LHCN-M2 (cell line): ENCODE measurements at places on chromosomes 4 and X. TPM values are rescaled to one million over a fixed set of nuclear protein-coding genes. Genes with fewer than 3 reads are reported as not detected.

The TEC gene
- 6.8 and 7.3 TPM in 2 replicates for total RNA-seq

DNA sequence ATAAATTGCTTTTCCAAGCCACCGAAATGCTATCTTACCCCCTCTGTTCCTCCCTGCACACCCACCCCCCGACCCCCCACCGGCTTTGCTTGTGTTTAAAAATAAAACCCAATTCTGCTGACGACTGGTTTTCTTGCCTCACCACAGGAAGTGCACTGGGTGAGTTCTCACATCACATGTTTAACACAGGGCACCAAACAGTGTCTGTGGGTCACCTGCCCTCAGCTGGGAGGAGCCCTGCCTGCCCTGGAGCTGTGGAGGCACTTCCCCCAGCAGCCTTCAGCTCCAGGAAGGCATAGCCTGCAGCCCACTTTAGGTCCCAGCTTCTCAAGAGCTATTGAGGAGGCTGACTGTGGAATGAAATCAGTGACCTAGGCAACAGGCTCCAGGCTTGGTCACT, 8.8 kb downstream of the TMEM255A start:
- DNase-seq: no peak

DNA sequence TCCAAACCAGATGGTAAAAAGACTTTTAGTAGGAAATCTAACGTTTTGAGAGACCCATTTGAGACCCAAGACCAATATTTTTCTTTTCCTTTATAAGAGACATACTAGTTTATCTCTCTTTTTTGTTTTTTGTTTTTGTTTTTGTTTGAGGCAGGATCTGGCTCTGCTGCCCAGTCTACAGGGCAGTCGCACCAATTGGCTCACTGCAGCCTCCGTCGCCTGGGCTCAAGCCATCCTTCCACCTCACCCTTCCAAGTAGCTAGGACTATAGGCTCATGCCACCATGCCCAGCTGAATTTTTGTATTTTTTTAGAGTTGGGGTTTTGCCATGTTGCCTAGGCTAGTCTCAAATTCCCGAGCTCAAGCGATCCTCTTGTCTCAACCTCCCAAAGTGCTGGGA, 77.2 kb upstream of the FHDC1 start:
- DNase-seq: no peak

The ZNF827 gene
- total RNA-seq: 4.2 and 8.3 TPM in 2 replicates

The GNRHR gene
- not detected in 2 replicates for total RNA-seq

- no peak for DNase-seq
These were observed 21.0 kb downstream of the ADH5 start for GRCh38 chr4:99067617-99068016.

The PCDH18 gene
- 13.4 and 16.6 TPM in 2 replicates for total RNA-seq

DNA sequence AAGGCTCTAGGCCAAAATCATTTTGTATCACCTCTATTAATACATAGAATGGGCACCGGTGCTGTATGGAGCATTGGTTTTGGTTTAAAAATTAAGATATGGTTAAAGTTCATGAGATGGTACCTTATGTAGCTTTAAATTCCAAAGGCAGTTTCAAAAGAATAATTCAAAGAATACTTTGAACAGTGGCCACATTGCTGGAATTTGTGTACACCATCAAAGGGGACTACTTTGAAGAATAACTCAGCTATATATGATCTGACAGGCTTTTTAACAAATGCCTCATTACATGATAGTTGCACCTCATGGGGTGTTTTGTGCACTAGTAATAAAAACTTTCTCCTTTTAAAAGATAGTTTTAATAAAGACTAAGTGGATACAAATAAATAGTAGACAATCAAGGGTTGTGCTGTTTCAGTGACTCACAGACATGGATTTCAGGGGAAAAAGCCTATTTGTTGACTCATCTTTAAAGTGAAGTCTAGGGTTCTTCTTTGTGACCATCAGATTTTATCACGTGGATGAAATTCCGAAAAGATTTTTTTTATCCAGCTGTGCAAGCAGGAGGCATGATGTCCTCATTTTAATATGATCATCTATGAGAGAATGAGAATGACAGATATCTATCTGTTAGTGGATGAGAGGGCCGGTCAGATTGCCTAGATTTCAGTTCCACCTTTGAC, 12.8 kb downstream of the MTM1 start:
- peak; percentile 78 for DNase-seq

The GAGE1 gene
- not detected in 2 replicates for total RNA-seq

DNA sequence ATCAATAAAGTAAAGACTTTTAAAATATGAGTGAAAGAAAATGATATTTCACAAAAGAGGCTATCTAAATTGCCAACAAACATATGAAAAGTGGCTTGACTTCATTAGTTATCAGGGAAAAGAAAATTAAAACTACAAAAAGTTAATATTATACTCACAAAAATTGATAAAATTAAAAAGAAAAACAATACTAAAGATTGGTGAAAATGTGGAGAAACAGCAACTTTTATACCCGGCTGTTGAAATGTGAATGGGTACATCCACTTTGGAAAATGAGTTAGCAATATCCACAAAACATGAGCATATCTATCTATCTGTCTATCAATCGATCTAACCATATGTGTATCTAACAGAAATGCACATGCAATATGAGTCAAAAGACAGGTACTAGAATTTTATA, 122.3 kb downstream of the ANAPC10 start:
- DNase-seq: no peak

- no peak for DNase-seq
These were observed 35.2 kb downstream of the SMIM20 start for GRCh38 chr4:25949173-25949748.

GRCh38 chrX:154525606-154526490, 9.8 kb upstream of the FAM3A start:
- no peak for DNase-seq

The FGF2 gene
- total RNA-seq: 14.6 and 15.0 TPM in 2 replicates

- DNase-seq: no peak
These were observed 32.5 kb downstream of the TLL1 start for GRCh38 chr4:165905405-165906027.

The RHOXF2B gene
- total RNA-seq: not detected in 2 replicates

DNA sequence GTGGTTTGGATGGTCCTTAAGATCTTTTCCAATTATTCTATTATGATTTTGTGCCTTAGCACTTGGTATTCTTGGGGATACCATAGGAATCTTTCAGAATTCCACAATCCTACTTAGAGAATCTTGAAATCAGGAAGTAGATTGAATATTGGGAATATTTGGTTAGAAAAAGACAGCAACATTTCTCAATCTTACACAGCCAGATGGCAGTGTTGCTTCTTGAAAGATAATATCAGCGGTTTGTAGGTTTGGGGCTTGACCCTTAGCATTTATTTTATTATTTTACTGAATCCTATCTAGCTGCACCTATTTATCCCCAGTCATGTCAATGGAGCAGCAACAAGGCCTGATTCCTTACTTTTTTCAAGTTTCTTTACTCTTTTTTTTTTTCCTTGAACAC, 28.6 kb downstream of the MAGEB1 start:
- DNase-seq: peak; percentile 17

DNA sequence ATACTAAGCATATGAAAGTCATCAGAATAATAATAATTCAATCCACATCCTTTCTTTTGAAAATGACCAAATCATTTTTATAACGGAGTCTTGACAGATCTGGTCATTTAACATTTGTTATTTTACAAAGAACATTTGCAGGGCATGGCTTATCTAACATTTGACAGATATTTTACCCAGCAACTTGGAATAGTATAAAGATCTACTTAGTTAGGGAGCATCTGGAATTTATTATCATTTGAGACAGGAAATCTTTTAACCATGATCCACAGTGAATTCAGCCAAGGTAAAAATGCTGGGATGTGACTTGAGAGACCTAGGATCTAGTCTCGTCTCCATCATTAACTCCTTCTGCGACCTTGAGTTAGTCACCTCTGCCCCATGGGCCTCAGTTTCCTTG, 22.4 kb downstream of the STARD8 start:
- DNase-seq: no peak

The MAGEA1 gene
- total RNA-seq: not detected in 2 replicates

DNA sequence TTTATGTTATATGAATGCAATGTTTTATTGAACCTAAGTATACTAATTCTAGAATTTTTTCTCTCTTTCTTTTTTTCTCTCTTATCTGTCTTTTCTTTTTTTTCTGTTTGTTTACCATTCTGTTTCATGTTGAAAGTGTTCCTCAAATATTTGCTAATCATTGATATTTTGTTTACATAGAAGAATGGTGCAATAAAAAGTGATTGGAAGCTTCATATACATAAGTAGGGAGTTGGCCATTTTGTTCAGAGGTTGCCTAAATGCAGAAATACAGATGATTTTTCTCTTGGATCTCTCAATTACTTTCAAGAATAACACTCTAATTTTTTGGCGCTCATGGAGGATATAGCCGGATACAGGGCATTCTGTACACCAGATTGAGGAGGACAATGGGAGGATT, 5.7 kb upstream of the SERTM2 start:
- DNase-seq: no peak

- no peak for DNase-seq
These were observed 16.4 kb upstream of the OTUD4 start for GRCh38 chr4:145196747-145197146.

GRCh38 chr4:133565379-133565778, 416.3 kb downstream of the PCDH10 start:
- DNase-seq: peak; percentile 75

GRCh38 chr4:86497980-86498862, 95.9 kb upstream of the PTPN13 start:
- peak; percentile 56 for DNase-seq

- peak; percentile 57 for DNase-seq
These were observed 162.5 kb upstream of the GALNT7 start for GRCh38 chr4:173005912-173006633.

The CFAP299 gene
- total RNA-seq: 0.71 and 1.3 TPM in 2 replicates

DNA sequence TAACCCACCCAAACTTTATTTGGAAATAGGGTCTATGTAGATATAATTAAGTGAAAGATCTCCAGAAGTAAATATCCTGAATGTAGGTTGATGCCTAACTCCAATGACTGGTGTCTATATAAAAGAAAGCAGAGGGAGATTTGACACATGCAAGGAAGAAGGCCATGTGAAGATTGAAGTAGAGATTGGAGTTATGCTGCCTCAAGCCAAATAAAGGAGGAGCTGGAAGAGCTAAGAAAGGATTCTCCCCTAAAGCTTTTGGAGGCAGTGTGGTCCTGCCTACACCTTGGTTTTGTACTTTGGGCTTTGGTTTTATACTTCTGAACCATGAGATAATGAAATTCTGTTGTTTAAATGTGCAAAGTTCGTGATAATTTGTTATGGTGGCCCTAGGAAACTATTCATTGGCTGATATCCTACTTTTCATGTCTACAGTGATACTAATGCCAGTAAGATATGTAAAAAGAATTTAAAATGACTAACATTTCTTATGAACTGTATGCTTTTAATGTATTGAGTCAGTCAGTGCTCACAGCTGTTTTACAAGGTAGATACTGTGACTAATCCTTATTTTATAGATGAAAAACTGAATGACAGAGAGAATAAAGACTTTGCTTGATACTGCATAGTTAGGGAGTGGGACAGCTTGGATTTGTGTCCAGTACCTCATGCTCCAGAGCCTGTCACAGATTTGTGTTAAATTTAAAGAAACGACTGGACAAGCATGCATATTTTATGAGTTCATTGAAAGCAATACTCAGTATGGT, 5.9 kb upstream of the RAB40AL start:
- DNase-seq: no peak

GRCh38 chrX:14476205-14476604, 53.1 kb upstream of the GLRA2 start:
- no peak for DNase-seq

The RBMX gene
- total RNA-seq: 383 and 536 TPM in 2 replicates

The OFD1 gene
- 5.8 and 7.3 TPM in 2 replicates for total RNA-seq

DNA sequence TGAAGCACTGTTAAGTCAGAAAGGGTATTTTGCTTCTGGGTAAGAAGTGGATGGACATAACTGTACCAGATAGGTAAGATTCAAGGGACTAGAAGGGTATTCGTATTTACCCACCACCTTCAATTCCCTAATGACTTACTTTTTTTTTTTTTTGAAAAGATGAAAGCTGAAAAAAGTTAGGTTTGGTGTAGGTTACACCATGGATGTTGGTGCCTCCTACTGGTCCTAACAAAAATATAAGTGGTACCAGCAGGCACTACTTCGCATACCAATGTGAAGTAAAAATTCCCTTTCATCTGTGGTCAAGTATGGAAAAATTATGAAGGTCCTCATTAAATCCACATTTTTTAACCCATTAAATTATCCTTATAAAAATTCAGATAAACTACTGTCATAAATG, 7.2 kb downstream of the ANKRD17 start:
- DNase-seq: peak; percentile 10

GRCh38 chr4:15149839-15150592, 147.7 kb downstream of the CPEB2 start:
- DNase-seq: peak; percentile 77

The TEX11 gene
- total RNA-seq: not detected in 2 replicates

GRCh38 chrX:66961665-66962064, 322.8 kb upstream of the EDA2R start:
- DNase-seq: no peak

DNA sequence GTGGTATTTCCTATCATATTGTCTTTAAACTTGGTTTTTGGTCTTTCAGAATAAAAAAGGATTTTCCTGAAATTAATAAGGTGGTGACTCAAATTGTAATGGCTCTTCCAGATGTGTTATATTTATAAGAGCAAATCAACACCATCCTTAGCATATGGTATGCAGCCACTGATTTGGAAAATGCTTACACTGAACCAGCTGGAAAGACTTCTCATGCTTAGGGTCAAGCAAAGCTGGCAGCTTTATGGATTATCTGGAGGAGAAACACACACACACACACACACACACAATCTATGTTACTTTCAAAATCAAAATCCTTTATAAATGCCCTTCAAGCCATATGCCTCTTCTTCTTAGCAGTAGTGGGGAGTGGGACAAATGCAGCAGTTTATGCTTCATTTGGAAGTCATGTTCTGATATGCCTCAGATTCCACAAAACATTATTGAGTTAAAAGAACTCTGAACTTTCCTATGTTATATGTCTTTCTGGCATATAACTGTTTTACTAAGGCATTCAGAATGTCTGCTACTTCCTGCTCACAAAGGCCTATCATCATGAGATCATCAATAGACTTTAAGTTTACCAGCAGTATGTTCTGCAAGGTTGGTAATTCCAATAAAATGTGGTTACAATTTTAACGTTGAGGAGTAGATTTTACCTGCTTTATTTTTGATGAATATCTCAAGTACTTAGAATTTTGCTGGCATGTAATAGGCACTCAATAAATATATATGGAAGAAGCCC, 72.9 kb upstream of the PRDM5 start:
- no peak for DNase-seq

The GPRIN3 gene
- total RNA-seq: 0.06 TPM in 1 of 2 replicates, not detected in the other

The SYTL5 gene
- 0.32 and 0.46 TPM in 2 replicates for total RNA-seq

DNA sequence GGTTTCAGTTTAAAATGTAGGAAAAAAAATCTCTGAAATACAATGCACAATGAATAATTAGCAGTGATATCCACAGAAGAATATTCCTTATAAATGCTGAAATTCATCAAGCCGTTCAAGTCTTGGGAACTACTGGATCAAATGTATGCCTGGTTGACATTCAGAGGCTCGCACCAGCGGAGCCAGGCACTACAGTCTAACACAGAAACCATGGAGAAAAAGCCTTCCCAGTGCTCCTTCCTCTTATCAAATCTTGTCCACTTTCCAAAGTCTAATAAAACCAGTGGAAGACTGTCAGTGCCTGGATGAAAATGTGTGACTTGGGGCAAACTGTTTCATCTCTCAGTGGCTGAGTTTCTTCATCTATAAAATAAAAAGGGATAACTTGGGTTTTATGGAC, 35.9 kb downstream of the CENPU start:
- no peak for DNase-seq

GRCh38 chr4:7938609-7939376, 868 bp downstream of the AFAP1 start:
- DNase-seq: no peak

The UGT2A2 gene
- total RNA-seq: not detected in 2 replicates

- no peak for DNase-seq
These were observed 131.2 kb downstream of the GLRA3 start for GRCh38 chr4:174697896-174698295.
